ENCODE measurements at places on chromosomes 5 and 9. TPM values are rescaled to one million over a fixed set of nuclear protein-coding genes. Genes with fewer than 3 reads are reported as not detected.

TAL2 gene
- total RNA-seq = not detected

CYFIP2 gene
- total RNA-seq = 258 TPM

GPR150 gene
- total RNA-seq = 2.2 TPM

CDH18 gene
- total RNA-seq = 89.4 TPM

PRUNE2 gene
- 265 TPM for total RNA-seq

GNA14 gene
- total RNA-seq = 26.3 TPM

Data from dorsolateral prefrontal cortex (tissue), 122 donors.